ENCODE measurements at places on chromosomes 3 and 15.
A peak's percentile ranks its signal among the peaks of the same experiment; 100 is the strongest.

DNA sequence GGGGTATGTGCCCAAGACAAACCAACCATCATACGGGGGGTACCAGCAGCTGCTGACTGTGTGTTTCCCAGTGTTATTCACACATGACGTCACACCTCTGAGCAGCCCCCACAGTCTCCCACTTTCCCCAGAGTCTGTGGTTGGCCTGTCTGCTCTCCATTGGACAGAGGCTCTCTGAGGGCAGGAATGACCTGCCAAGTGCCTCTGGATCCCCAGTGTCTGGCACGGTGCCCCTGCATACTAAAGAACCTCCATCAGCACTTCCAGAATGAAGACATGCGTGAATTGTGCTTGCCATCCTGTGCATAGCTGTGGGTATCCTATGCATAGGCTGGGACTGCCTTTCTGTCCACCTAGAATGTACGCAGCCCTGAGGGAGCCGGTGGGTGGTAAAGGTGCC, 3.5 kb upstream of the CCDC9B start:
- DNase-seq: no peak

DNA sequence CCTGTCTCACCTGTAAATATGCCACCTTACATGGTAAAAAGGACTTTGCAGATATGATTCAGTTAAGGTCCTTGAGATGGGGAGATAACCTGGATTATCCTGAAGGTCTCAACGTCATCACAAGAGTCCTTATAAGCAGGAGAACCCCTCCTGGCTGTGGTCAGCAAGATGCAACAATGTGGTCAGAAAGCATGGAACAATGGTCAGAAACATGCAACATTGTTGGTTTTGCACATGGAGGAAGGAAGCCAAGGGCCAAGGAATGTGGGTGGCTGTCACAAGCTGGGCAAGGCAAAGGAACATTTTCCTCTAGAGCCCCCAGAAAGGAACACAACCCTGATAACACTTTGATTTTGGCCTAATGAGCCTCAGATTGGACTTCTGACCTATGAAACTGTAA, 9.4 kb upstream of the SUMF1 start:
- no peak for DNase-seq

DNA sequence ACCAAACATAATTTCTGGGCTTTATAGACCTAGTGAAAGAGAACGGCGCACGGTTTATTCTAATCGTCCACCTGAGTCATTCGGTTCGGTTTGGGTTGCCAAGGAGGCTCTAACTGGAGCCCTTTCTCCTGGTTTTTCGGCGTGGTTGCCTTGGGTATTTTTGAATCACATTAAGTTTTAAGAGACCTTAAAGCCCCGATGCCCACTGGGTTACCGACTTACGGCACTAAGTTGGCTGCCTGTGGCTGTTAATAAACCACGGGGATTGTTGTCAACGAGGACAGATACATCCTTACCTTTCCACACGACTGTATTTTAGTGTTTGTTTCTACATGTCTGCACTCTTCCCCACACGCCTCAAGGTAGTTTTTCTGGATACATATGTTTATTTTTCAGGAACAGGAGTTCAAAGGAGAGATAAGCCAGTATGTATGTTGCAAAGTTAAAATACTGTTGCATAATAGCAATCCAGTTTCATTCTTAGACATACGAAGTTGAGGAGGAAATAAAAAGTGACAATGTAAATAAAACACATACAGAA, 1.2 kb upstream of the ANP32A start:
- DNase-seq: no peak

- DNase-seq: no peak
Measured at GRCh38 chr15:62125773-62126172, 39.3 kb downstream of the C2CD4B start.

- DNase-seq: no peak
Measured at GRCh38 chr15:82597815-82598214, 49.3 kb downstream of the CPEB1 start.

DNA sequence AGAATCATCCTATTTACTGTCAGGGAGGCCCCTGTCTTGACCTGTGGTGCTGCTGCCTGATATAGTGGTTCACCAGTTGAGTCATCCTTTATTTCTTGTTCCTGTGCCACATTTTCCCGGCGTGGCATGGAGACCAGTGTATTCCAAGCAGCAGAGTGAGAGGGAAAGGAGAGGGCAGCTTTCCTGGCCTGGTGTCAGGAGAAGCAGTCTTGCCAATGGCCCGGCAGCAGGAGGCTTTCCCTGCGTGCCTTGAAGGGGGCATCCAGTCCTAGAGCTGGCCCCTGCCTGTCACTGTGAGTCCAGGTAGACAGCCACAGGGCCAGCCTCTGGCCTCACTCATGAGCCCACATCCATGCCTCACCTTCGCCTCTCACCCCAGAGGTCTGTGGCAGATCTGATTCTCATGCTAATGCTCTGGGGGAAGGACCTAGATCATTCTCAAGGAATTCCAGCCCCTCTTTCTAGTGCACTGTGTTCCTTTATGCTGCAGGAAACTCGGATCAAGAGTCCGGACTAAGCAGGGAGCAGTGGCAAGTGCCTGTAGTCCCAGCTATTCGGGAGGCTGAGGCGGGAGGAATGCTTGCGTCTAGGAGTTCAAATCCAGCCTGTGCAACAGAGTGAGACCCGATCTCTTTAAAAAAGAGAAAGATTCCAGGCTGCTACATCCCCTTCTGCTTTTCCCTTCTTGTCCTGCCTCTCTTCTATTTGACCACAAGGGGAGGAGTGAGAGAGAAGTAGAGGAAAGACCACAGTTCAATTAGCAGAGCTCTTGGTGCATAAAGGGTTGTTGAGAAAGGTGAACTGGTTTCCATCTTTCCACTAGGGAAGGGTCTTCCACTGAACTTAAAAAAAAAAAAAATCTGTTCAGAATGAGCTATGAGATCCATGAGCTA, 66.8 kb upstream of the HACD2 start:
- no peak for DNase-seq

GRCh38 chr15:101127506-101128076, 124.3 kb downstream of the CHSY1 start:
- peak; percentile 36 for DNase-seq

- no peak for DNase-seq
Measured at GRCh38 chr3:182235504-182235903, 523.8 kb downstream of the SOX2 start.

- DNase-seq: no peak
Measured at GRCh38 chr3:149658744-149659497, 1.1 kb upstream of the WWTR1 start.

GRCh38 chr3:143002083-143002712, 828 bp downstream of the U2SURP start:
- peak; percentile 8 for DNase-seq

GRCh38 chr3:181695661-181696491, 15.8 kb upstream of the SOX2 start:
- DNase-seq: no peak

- DNase-seq: no peak
Measured at GRCh38 chr15:36497901-36498300, 81.5 kb upstream of the CDIN1 start.

GRCh38 chr3:146814601-146815315, 209.6 kb upstream of the PLSCR5 start:
- DNase-seq: no peak

DNA sequence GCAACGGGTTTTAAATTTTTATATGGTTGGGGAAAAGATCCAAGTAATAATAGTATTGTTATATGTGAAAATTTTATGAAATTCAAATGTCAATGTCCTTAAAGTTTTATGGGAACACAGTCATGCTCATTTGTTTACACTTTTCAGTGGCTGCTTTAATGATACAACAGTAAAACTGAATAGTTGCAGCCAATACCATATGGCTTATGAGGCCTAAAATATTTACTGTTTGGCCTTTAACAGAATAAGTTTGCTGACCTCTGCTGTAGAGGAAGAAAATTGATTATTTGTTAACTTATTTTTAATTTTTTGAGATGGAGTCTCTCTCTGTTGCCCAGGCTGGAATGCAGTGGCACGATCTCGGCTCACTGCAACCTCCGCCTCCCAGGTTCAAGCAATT, 44.7 kb downstream of the USP50 start:
- no peak for DNase-seq

GRCh38 chr3:39434574-39434973, 28.1 kb downstream of the RPSA start:
- no peak for DNase-seq

DNA sequence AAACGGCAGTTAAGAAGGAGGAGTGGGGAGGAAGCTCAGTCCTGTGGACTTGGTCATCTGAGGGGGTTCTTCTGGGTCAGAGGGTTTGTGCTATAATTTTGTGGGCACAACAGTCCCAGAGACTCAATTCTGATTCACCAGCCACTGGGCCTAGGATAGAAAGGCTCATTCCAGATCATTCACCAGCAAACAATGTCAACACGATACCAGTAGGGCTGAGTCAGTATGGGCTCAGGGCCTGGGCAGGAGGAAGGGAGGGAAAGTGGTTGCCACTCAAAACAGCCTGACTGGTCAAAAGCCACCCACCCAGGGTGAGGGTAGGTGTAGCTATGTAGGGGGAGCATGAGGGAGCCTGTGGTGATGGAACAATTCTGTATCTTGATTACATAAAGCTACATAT, 86.9 kb upstream of the MEX3B start:
- DNase-seq: no peak

DNA sequence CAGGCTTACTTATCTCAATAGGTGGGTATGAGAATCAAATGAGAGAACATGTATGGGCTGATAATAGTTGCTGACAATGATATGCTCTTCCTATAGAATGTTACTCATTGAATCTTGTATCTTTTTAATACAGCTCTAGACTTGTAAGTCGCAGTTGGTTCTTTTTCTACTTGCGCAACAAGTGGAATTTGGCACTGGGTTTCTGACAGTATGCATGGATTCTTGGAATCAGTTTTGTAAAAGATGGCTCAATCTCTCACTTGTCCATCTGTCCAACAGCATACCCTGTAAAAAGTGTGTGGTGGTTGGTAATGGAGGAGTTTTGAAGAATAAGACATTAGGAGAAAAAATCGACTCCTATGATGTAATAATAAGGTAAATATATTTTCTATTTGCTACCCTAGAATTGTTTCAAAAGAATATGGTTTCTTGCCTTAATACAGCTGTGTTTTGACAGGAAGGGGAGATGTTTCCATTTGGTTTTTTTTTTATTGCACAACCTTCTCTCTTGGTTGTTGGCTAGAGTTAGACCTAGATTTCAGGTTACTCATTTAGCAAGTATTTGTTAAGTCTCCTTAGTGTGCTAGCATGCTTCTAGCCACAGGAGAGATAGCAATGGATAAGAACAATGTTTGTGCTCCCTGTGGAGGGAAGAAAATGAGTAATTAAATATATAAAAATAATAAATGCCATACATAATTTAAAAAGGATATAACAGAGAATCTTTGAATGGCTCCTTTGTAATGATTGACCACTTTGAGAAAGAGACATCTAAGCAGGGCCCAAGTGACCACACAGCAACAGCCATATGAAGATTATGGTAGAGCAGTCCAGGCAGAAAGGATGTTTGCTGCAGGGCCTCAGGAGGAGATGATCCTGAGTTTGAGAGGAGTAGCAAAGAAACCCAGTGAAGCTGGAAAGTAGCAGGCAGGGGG, 21.8 kb downstream of the ST3GAL6 start:
- no peak for DNase-seq

DNA sequence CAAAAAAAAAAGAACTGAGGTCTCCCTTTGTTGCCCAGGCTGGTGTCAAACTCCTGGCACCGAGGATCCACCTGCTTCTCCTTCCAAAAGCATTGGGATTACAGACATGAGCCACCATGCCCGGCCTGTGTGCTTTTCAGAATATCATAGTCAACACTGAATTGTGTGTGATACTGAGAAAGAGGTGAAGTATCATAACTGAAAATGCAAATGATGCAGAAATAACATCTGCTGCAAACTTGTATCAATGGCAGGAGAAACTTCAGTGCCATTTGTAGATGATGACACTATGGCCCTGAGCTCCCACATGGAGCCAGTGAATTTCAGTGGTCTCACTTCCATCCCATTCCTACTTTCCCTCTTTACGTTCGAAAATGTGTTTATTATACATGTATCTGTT, 21.9 kb downstream of the IL12A start:
- no peak for DNase-seq

- DNase-seq: no peak
Measured at GRCh38 chr3:124149771-124150170, 157.8 kb upstream of the ROPN1 start.

DNA sequence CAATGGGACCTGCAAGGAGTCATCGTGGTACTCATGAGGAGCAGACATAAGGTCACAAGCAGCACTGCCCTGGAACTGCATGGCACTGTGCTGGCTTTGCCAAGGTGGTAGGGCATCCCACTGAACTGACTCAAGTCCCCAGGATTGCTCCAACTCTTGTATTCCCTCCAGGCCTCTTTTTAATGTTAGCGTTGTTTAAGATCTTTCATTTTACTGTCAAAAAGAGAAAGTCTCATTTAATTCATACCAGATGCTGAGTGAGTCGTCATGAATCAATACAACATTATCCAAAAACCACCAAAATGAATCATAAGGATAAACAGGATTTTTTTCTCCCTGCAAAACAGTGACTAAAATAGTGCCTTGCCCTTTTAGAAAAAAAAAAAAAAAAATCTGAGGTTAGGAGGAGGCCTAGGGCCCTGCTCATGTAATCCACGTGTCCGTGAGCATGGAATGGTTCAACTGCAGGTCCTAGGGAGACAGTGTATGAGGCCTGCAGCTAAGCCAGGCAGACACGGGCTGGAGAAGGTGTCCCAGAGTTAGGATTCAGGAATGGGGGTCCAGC, 36.7 kb upstream of the BLM start:
- DNase-seq: no peak

- DNase-seq: no peak
Measured at GRCh38 chr3:177760803-177761202, 563.5 kb upstream of the TBL1XR1 start.

GRCh38 chr3:172362583-172362982, 85.7 kb downstream of the GHSR start:
- no peak for DNase-seq

DNA sequence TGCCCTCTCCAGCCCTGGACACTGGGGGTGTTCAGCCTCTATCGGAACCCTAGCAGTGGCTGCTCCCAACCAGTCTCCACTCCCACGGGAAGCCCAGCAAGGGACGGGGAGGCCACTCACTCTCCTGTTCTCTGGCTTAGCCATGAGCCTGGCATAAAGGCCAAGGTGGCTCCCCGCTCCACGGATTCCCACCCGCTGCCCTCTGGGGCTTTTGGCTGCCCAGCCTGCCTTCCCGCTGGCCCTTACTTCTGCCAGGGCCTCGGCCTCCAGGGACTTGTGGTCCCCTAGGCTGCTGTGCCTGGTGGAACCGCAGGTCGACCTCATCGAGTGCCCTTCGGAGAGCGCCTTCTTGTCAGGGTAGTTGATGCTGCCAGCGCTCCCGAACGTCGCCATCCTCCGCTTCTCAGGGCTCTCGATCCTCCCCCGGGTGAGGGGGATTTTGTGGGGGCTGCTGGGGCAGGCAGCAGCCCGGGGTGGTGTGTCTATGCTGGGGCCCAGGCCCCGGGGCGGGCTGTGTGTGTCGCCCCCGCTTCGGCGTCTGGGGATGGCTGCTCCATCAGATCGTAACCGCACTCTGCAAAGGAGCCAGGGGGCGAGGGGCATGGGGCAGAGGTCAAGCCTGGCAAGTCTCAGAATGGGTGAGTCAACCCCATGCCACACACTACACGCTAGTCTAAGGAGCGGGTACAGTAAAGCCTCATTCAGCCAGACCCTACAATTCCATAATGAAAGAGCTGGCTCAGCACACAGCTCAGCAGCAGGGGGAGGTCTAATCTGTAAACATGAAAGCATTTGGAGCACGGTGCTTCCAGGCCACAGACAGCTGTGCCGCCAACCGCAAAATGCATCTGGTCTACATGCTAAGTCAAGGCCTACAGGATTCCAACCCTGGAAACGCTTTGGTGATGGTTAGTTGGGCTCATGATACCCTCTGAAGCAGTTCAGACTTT, 27.3 kb upstream of the RAD18 start:
- DNase-seq: no peak

All from CD4-positive, alpha-beta T cell treated with Interleukin-2 at 100 ng/mL for 4 hours (primary cell).